ENCODE measurements at places on chromosomes 1 and 21.

DNA sequence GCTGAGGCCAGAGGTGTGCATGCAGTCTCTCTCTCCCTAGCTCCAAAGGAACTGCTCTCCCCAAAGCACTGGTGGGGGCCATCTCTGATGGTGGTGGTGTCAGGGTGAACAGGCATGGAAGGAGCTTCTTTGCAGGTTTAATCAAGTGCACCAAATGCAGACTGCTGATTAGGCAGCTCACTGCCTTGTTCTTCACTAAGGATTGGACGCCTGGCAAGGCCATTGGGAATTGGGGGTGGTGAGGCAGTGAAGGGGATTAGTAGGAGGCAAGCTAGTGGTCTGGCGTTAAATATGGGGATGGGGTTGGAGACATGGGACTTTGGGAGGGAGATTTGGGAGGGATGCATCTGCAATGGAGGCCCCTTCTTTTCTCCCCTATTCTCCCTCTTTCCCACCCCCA is 1.5 kb downstream of the CACNA1E start:
- no peak for DNase-seq

GRCh38 chr1:29444782-29445729 is 208.7 kb downstream of the PTPRU start:
- no peak for DNase-seq

- no peak for DNase-seq
These were observed 14.1 kb downstream of the COP1 start for GRCh38 chr1:176193023-176193422.

DNA sequence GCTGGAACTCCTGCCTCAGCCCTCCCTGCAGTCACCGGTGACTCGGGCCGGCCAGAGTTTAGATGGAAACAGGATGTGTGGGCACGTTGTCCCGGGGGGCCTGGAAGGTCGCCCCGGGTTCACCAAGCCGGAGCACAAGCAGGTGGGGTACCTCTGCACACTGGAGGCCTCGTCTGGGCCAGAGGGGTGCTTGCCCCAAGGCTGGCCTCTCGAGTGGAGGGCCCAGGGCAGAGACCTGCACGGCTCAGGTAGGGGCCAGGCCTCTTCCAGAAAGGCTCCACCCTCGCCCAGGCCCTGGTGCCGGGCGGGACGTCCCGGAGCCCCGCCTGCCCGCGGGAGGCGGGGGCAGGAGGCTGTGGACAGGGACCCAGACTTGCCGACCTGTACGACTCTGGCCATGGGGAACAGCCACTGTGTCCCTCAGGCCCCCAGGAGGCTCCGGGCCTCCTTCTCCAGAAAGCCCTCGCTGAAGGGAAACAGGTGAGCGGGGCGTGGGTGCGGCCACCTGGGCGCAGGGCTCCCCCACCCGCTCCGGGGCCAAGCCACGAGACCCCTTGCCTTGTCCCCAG is at the start of gene PLEKHN1:
Gene PLEKHN1 (plus strand): TSS at position 348 of the 569 bp plus-strand sequence. CDS start 50 bp downstream, at position 398.
- peak; percentile 60 for DNase-seq

DNA sequence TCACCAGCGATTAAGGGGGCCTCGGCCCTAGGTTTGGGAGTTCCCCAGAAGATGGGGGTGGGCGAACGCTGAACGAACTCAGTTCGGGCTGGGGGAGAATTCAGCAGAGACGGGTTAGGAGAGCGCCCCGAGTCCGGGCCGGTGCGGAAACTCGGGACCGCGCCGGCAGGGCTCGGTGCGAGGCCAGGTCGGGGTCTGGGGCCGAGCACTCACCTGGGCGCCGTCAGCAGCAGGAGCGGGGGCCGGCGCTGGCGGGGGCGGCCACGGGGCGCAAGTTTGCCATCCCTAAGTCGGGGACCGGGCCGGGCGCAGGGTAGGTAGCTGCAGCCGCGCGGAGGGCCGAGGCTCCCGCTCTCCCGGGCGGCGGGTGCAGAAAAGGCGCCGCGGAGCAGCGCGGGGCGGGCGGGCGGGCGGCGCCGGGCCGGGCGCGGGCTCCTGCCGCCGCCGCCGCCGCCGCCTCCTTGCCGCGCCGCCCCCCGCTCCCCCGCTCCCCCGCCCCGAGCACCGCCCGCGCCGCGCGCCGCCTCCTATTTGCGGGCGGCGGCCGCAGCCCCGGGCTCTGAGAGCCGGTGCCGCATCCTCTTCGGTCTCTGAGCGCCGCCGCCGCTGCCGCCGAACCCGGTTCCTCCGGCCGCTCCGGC is 349 bp downstream of the ADGRB2 start:
- DNase-seq, result no peak

- DNase-seq, result no peak
These were observed 31.2 kb downstream of the MTARC1 start for GRCh38 chr1:220817907-220818306.

DNA sequence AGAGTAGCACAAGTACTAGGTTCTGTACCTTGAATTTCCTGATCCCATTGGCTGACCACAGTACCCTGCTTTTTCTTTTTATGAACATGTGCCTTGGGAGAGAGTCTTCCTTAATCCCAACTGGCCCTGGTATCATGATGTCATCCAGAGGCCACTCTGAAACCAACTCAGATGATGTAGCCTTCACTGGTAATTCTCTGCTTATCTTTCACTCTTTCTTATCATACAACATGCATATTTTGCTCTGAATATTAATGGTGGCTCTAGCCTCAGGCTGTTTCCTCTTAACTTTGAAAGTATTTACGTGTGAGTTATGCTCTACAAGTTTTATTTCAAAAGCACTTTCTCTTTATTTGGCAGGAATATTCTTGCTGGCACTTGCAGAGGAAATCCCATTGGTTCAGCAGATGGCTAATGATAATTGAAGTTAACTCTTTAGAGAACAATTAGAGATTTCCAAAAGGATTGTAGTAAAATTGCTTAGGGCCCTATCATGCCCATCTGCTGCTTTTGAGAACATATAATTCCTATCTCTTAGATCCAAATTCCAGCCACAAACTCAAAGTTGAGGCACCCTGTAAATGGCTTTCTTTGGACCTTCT is 86.1 kb downstream of the PTGER3 start:
- no peak for DNase-seq

DNA sequence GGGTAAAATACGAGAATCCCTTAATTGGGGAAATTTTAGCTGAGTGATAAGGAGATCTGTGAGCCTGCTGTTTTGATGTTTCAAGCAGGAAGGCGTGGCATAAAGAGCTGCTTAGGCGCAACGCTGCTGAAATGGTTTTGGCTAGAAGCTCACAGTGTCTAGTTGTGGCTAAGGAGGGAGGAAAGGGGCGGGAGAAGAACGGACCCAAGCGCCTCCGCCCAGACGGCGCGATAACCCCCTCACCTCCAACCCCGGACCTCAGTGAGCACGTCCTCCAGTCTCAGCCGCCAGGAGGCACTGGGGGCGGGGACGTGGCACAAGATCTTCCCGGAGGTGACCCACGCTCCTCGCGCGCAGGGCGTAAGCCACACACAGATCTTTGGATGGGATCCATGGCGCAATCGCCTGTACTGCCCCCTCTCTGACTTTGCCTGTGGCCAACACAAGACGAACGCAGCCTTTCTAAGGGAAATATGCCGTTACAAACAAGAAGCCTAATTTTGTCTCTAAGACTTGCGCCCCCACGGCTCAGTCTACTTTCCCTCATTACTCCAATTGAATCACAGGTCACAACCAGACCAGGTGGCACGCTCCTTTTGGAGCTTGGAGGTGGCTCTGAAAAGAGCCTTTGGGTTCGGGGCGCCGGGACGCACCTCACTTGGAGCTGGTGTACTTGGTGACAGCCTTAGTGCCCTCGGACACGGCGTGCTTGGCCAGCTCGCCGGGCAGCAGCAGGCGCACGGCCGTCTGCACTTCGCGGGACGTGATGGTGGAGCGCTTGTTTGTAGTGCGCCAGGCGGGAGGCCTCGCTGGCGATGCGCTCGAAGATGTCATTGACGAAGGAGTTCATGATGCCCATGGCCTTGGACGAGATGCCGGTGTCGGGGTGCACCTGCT is 23.4 kb upstream of the RNF187 start:
- peak; percentile 79 for DNase-seq

GRCh38 chr1:6260433-6260934 is 414 bp downstream of the GPR153 start:
- DNase-seq, result no peak

GRCh38 chr1:11946647-11947046 is 12.1 kb downstream of the PLOD1 start:
- no peak for DNase-seq

DNA sequence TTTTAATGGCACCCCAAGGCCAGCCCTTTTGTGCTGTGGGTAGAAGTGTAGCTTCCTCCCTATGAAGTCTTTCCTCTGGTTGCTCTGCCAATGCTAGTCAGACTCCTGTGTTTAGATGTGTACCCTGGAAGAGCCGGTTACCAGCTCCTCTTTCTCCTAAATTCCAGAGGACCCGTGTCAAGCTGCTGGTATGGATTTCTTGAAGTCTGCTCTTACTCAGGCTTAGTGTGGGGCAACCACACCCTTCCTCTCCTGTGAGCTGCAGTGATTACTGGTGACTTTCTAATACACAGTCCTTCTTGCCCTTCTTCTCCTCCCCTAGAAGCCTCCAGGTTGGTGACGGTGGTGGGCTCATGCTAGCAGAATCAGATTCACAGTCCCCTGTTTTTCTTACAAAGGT is 74.1 kb upstream of the AKT3 start:
- no peak for DNase-seq

Data from activated CD4-positive, alpha-beta T cell treated with anti-CD3 and anti-CD28 coated beads, Interleukin-2, amount 50 U/mL, for 48 hours (primary cell).